ENCODE measurements at places on chromosomes 3 and 15.

GRCh38 chr15:78709263-78709882 is 68.4 kb upstream of the CHRNB4 start:
- DNase-seq: peak; percentile 61

DNA sequence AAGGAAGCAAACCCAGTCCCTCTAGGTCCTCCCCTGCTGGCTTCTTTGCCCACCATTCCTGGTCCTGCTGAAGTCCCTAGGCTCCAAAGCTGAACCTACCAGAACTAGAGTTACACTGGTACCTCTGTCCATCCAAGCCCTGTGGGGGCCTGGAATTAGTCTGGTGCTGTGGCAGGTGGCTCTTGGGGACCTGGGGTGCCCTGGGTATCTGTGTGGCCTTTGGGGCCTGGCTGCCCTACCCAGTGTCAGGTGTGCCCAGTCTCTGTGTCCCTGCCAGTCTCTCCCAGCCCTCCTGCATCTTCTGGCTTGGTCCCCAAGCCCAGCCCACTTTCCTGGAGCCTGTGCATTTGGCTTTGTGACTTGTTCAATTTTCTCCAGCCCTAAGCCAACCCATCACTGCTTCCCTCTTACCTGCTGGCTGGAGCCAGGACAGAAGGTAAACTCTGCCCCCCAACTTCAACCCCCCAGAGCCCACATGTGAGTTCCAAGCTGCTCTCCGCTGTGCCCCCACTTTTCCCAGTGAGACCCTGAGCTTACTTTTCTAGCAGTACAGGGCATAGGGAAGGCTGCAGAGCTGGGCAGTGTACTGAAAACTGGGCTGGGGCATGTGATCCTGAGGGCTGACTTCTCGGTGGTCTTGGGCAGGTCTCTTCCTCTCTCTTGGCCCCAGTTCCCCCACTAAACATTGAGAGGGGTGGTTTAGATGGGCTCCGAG is 28.3 kb upstream of the HHATL start:
- DNase-seq: no peak

DNA sequence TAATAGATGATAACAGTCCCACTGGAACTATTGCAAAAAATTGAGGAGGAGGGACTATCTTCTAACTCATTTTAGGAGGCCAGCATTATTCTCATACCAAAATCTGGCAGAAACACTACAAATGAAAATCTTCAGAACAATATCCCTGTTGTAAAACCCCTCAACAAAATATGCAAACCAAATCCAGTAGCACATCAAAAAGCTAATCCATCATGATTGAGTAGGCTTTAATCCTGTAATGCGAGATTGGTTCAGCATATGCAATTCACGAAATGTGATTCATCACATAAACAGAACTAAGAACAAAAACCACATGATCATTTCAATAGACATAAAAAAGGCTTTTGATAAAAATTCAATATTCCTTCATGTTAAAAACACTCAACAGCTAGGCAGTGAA is 23.9 kb upstream of the PLSCR2 start:
- DNase-seq: no peak

- DNase-seq: no peak
Observed at GRCh38 chr15:100113351-100114080, 228.3 kb downstream of the ADAMTS17 start.

DNA sequence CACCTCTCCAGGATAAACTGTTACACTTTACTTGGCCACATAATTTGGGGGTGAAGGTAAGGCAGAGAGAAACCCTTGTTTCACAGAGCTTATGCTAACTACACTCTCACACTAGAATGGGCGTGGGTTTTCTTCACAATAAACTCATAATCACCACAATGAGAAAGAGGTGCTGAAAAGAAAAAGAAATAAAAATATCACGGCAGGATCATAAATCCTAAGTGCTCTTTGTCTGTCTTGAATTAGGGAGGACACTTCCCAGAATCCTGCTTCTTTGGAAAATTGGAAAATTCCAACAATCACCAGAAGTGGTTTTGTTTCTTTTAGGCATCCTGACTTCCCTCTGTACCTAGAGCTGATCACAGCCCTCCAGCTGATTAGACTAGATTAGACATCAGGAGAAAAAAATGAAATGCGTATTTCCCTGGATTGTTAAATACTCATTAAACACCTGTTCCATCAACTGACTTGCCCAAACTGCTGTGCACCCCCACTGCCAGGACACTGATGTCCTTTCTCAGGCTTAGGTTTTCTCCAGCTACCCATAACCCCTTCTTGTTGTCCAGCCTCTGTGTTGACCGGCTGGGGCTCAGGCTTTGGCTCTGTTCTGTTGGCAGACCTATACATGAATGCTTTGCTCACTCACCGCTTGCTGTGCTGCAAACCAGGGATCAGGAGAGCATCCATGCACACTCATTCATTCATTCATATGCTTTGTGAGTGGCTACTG is 41.6 kb upstream of the ACKR4 start:
- no peak for DNase-seq

- peak; percentile 72 for DNase-seq
Observed at GRCh38 chr3:129413687-129414506, 14.5 kb downstream of the EFCAB12 start.

- DNase-seq: no peak
Observed at GRCh38 chr3:52835766-52836470, 1.1 kb upstream of the MUSTN1 start.

DNA sequence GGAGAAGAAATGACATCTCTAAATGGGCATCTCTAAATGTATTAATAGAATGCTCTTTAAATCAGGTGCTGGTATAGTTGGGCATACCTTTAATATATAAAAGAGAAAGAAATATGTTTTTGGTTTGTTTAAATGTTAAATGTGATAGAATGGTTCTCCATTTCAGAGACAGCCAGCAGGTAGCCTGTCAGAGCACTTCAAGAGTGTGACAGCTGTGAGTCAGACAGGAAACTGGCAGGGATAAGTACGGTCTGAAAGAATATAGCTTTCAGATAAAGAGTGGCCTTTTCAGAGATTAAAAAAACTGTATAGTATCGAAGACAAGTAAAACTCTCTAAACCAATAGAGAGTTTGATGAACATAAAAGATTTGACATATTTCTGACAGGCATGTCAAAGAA is 654.1 kb downstream of the IGSF11 start:
- no peak for DNase-seq

GRCh38 chr3:191238321-191238817 is 39.3 kb downstream of the OSTN start:
- peak; percentile 43 for DNase-seq

DNA sequence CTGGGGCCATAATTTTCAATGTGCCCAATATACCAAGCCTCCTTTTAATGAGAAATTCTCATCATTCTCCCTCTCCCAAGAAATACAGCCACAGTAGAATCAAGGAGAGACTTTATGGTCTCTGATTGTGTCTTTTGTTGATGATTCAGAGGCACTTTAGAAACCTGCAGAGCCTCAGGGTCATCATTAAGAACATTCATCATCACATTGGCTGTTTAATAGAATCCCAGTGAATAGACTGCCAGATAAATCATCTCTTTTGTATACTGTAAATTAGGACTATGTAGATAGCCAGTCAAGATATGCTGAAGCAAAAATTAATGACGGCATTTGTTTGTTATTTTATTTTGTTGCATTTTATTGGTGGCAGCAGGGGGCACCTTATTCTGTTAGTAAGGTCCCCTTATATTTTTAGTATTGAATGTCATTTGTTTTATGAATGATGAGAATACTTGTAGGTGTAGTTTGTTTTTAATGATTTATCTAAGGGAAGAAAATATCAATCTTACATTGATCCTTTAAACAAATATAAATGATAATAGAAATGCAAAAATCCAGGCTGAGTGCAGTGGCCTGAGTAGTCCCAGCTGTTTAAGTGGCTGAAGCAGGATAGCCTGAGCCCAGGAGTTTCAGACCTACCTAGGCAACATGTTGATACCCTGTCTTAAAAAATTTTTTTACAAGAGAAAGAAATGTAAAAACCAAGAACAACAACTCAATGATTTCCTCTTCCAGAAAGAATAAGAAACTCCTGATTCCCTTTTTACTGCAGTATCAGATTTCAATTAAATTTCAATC is 138.8 kb downstream of the ZBBX start:
- no peak for DNase-seq

DNA sequence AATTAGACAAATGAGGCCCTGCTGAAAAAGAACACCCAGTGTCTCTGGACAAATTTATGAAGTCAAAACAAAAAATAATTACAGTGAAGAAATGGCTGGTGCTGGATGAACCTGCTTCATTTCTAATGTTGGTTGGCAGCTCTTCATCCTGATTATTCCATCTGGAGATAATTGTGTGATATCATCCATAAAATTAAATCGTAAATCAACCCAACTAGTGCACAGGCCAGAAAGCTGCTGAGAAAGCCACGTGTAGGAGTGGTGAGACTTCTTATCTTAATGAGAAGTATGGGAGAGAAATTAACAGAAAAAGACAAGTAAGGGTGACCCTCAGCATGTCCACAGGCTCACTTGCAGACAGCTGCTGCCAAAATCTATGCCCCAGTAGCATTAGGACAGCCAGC is 465.2 kb upstream of the TGFBR2 start:
- DNase-seq: peak; percentile 40

DNA sequence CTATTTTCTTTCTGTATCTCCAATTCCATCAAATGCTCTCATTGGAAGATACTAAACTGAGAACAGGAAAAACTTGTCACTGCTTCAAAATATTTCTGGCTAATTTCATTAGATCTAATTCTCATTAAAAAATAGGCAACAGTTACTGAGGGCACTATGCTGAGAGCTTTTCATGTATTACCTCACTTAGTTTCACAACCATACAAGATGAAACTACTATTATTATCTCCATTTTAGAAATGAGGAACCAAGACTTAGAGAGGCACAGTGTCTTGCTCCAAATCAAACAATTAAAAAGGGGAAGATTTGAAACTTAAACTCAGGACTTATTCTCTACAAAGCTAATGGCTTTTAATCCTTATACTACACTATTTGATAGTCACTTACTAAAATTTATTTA is 7.2 kb upstream of the OTOL1 start:
- DNase-seq: no peak
